ENCODE measurements at places on chromosomes 5 and 9.

- no peak for DNase-seq
Observed at GRCh38 chr5:2135833-2136232, 253.1 kb upstream of the IRX4 start.

- DNase-seq = no peak
Observed at GRCh38 chr5:109748546-109748945, 58.8 kb downstream of the MAN2A1 start.

GRCh38 chr9:90546200-90546599 lies 96.4 kb downstream of the DIRAS2 start:
- DNase-seq = no peak

DNA sequence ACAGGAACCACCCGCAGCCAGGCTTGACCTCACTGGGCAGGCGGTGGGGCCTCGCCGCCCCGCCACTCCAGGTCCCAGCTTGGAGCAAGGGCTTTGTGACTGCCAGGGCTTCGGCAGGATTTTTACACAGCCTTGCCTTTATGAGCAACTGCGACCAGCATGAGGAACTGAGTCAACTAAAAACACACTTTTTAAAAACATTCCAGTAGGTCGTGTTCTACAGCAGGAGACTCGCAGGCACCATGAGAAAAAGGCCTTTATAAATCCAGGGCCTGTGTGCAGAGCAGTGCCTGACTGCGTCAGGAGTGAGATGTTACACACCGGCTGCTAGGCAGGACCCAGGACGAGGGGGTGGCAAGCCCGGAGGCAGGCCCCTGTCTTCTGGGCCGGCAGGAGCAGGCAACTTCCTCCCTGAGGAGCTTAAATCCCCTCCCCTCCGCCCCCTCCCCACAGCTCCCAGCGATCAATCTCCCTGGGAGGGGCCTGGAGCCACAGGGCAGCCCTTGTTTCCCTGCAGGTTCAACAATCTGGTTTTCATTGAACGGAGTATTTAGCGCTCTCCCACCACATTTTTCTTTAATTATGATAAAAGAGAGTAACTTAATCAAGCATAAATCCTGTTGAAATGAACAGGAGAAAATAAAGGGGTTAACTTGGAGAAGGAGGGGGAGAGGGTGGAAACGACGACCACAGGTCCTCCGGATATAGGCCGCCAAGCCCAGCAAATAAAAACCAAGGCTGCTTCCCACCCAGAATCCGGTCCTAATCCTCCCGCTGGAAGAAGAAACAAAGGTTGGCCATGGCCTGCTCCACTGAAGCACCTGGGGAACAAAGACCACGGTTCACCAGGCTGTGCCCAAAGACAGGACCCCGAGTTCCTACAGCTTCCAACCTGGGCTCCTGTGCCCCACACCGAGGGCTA lies 92.5 kb downstream of the ROR2 start:
- no peak for DNase-seq

GRCh38 chr5:13997514-13997913 lies 53.0 kb upstream of the DNAH5 start:
- DNase-seq = no peak

DNA sequence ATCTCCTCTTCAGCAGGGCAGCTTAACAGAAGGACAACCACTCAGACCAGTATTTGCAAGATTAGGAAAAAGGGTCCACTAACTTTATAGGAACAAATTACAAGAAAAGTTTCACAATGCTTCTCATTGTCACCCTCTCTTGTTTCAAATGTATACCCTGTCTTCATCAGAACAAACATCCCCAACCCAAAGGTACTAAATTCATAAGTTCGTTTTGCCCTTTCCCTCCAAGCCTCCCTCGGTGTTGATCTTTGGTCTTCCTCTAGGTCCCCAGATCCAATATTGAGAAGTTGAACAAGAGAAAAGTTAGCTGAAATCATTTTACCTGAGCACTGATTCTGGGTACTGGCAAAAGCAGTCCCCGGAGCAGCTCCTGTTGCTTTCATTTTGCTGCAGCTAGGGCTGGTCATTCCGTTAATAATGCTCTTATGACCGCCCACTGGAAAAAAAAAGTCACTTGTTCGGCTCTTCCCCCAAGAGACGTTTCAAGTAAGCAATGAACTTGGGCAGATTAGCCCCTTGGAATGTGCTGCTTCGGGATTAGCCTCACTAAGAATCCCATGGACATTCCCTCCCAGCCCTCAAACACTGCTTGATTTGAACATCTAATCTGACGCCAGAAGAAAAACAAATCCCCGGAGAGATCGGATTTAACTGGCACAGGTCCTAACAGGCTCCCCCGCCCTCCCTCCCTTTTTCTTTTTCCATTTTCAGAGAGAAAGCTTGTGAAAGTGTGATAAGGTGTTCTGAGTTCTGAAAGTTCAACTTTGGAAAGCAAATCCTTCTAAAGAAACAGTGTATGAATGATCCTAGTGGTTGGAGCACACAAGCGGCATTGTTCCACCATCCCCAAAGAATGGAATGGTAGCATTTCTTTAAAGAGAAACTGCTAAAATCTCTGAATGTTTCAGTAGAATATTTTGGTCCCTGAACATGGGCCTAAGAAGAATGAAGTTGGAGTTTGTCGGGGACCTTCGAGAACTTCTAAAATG lies 252.5 kb downstream of the TRPM3 start:
- no peak for DNase-seq

DNA sequence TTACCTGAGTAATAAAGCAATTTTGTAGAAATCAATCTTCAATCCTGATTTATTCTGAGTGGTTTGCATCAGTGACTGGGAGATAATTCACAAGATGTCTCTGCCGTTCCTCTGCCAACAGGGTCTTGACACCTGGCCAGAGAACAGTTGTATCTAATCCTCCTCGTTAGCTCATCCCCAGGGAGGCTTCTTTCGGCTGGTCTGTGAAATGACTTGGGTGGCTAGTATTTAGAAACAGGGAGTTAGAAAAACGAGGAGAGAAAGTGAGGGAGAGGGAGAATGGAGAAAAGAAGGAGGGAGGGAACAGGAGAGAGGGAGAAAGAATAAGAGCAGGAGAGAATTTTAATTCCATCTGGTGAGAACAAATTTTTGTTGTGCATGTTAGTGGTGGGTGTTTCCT lies 600.2 kb upstream of the TLE4 start:
- no peak for DNase-seq

GRCh38 chr9:135504262-135505243 lies 4.1 kb downstream of the MRPS2 start:
- peak; percentile 30 for DNase-seq

GRCh38 chr9:121411993-121412392 lies 41.9 kb upstream of the STOM start:
- no peak for DNase-seq

DNA sequence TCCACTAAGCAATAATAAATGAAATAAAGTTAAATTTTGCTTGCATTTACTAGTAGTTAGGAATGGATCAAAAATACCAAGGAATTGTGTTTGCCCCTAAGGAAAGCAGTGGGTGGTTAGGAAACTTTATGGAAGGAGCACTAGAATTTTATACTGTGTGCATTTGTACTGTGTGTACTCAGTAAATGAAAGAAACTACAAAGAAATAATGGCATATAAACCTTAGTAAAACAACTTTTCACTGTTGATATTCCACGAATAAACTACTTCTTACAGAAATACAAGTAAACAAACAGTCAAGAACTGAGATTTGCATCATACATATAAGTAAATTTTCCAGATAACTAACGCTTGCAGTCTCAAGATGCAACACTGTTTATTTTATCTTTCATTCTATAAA lies 103.7 kb upstream of the PARP8 start:
- no peak for DNase-seq

- DNase-seq = no peak
Observed at GRCh38 chr5:97553604-97554452, 370.8 kb upstream of the RIOK2 start.

DNA sequence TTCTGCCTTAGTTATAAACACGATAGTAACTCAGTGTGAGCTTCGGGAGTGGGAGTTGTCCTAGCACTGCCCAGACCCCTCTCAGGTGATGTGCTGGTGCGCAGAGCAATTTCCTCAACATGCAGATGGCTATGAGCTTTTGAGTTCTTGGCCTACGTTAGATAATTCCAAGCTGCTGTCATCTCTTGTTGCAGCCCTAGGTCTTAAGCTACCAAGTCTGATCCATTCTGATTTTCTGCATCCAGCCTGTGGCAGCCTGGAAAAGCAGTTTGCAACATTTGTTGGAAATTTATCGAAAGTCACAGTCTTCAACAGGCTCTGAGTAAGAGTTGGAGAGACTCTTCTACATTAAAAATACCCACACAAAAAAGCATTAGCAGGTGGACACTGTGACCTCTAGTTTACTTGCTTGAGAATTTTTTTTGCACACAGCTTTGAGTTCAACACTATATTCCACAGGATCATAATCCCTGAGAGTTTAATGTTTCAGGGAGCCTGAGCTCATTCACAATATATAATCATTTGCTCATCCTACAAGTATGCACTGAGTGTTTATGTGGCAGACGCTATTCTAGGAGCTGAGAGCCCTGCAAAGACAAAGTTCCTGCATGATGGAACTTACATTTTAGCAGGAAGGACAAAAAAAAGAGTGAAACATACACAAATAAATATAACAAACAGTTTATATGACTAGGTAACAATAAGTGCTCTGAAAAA lies 91.6 kb downstream of the UBE2QL1 start:
- no peak for DNase-seq

GRCh38 chr5:80037366-80037765 lies 2.2 kb downstream of the THBS4 start:
- DNase-seq = no peak

- DNase-seq = no peak
Observed at GRCh38 chr9:134055981-134056461, 11.8 kb downstream of the BRD3 start.

GRCh38 chr5:171660434-171660833 lies 125.2 kb upstream of the SMIM23 start:
- DNase-seq = peak; percentile 8

DNA sequence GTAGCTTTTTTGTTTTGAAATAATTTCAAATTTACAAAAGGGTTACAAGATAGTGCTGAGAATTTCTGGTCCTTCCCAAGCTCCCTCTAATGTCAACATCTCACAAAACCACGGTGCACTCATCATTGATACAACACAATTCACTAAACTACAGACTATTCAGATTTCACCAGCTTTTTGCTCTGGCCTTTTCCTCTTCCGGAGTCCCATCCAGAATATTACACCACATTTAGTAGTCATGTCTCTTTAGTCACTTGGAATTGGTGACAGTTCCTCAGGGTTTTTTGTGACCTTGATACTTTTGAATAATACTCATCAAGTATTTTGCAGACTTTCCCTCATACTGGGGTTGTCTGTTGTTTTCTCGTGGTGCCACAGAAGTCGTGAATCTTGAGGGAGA lies 484.0 kb downstream of the GADD45G start:
- DNase-seq = no peak

DNA sequence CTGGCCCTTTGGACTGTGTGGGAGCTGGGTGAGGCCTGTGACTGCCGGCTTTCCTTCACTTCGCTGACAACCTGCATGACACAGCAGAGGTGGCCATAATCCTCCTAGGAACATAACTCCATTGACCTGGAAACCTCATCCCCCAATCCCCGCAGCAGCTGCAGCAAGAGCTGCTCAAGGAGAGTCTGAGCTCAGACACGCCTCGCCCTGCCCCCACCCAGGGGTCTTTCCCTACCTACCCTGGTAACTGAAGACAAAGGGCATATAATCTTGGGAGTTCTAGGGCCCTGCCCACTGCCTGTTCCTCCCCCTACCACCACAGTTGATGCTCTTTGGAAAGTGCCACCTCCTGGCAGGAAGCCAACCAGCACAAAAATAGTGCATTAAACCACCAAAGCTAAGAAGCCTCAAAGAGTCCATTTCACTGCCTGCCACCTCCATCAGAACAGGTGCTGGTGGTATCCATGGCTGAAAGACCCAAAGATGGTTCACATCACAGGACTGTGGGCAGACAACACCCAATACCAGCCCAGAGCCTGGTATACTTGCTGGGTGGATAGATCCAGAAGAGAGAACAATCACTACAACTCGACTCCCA lies 18.4 kb downstream of the TRIM36 start:
- no peak for DNase-seq

- DNase-seq = no peak
Observed at GRCh38 chr5:173395257-173395932, 67.2 kb upstream of the STC2 start.

DNA sequence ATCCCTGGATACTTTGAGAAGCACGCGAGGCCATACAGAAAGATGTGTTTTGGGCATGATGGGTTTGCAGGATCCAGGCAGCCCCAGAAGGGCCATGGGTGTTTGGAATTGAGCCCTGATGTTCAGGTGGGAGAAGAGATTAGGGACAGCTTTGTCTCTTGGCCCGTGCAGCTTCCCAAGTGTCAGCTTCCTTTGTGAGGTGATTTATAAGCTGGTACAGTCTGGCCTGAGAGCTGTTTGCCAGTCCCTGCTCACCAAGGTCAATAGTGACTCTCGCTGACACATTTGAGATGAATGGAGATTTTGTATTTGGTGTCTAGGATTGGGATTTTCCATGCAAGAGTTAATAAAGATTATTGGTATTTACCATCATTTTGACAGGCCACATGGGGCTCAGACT lies 165.9 kb downstream of the ICE1 start:
- DNase-seq = no peak

- DNase-seq = no peak
Observed at GRCh38 chr5:81965524-81965923, 6.3 kb upstream of the ATG10 start.

DNA sequence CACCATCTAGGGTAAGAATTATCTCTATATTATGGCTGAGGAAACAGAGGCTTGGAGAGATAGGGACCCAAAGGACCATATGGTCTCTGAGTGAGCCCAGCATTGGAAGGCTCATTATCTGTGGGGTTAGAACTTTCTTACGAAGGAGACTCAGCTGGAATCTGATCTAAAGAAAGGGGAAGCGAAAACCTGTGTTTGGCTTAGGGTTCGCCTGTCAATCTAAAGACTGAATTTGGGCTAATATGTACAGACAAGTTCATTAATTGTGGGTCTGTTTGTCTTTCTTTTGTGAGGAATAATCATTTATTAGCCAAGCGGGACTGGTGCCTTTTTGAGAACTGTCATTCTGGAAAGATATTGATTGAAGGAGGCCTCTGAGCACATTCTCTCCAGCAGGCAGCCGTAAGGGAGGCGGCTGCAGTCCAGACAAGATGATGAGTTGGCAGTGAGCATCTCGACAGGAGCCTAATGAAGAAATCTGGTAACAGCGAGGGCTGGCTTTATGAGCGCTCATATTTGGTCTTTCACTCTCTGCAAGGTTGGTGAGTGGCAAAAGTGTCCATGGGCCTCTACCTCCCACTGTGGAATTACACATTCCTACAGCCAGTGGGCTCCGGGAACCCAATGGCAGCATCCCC lies 104.2 kb upstream of the GPR151 start:
- no peak for DNase-seq

DNA sequence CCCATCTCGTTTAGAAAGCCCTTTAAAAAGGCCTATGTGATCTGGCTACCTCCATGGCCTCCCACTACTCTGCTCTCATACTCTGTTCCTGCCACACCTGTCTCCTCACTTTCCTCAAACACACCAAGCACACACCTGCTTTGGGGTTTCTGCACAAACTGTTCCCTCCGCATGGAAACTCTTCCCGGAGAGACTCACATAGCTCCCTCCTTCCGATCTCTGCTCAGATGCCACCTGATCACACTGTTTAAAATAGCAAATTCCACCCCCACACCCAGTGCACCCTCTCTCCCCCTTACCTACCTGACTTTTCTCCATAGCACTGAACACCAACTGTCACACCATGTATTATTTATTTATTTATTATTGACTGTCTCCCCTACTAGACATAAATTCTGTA lies 84.0 kb upstream of the NR4A3 start:
- DNase-seq = no peak

GRCh38 chr5:159106193-159106568 lies 6.5 kb upstream of the EBF1 start:
- DNase-seq = no peak

GRCh38 chr9:86503314-86503713 lies 149.1 kb upstream of the TUT7 start:
- no peak for DNase-seq
